ENCODE measurements at places on chromosomes 16 and 17. TPM values are rescaled to one million over a fixed set of nuclear protein-coding genes. Genes with fewer than 3 reads are reported as not detected.

Gene TELO2
- total RNA-seq, result 28.1 TPM

Gene C1QTNF1
- total RNA-seq, result 18.9 TPM

Gene TEX2
- total RNA-seq, result 13.6 TPM

Gene NPIPA3
- total RNA-seq, result 0.34 TPM

Gene CD300LB
- not detected for total RNA-seq

Gene ACSM3
- 0.17 TPM for total RNA-seq

Gene PRSS22
- total RNA-seq, result not detected

Gene P2RX1
- under 0.01 TPM for total RNA-seq

Gene TAC4
- not detected for total RNA-seq

Gene NMRAL1
- total RNA-seq, result 89.6 TPM

Gene OR3A2
- total RNA-seq, result not detected

Gene SPAG5
- 70.4 TPM for total RNA-seq

Gene PRR15L
- not detected for total RNA-seq

Gene MYH3
- total RNA-seq, result 0.15 TPM
